ENCODE measurements at places on chromosomes 11 and 22.

DNA sequence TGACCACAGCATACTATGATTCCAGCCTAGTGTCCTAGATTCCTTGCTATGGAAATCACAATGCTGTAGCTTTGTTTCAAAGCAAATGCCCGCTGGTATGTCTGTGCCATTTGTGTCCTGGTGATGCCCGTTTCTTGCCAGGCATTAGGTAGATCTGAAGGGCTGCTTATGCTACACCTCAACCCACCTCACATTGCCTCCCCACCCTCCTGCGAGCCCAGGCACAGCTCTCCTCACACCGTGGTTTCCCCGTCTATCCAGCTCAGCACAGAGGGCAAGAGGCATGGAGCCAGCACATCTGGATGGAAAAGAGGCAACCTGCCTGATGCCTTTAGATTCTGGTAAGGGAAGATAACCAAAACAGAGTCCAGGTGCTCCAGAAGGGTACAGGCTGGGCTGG is 307.4 kb upstream of the B3GAT1 start:
- no peak for DNase-seq

DNA sequence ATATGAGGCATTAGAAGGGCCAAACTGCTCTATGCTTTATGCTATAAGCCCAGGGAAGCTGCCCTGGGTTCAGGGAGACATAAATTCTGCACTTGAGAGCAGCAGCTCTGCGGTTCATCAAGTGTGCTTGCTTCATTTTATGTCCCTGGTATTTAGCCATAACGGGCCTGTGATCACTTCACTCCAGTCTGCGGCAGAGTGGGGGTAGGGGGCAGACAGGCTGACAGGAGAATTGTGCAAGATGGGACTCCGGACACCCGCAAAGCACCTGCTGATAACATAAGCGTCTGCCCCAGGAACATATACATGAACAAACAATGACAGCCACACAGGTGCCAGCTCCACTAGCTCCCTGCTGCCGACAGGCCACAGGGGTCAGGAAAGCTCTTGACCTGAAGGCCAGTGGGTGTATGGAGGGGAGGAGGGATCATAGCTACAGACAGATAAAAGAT is 56.1 kb downstream of the SMCO4 start:
- DNase-seq: no peak

DNA sequence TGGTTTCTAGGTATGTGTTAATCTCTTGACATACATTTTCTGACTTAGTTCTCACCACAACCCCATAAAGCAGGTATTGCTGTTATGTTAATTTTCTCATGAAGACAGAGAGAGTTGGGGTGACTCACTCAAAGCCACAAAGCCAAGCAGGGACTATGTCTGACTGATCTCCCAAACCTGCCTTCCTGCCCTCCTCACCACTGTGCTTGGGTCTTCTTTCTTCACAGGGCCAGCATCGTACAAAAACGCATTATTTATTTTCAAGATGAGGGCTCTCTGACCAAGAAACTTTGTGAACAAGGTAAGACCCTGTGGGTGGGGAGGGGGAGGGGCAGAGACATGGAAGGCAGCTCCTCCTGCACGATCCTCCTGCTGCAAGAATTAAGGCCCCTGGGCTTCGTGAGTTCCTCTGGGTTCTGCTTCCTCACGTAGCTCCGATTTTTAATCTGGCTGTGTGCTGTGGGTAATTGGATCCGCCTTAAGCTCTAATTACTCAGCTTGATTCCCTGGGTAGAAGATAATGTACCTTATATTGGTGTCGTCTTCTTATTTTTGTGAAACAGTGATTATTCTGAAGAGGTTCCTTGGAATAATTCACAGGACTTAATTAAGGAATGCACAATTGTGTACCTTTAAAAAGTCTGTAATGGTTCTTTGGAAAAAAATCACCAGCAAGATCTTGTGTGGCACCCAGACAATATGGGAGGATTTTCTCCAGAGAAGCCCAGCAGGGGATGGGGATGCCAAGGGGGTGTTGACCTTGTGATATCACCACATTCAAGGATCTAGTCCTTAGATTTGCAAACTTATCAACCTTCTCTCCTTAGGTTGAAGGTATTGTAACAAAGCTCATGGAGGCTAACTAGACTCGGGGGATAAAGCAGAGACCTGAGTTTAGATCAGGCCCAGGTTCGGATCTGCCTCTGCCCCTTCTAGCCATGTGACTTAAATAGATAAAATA is 112.9 kb downstream of the SPON1 start:
- DNase-seq: no peak

DNA sequence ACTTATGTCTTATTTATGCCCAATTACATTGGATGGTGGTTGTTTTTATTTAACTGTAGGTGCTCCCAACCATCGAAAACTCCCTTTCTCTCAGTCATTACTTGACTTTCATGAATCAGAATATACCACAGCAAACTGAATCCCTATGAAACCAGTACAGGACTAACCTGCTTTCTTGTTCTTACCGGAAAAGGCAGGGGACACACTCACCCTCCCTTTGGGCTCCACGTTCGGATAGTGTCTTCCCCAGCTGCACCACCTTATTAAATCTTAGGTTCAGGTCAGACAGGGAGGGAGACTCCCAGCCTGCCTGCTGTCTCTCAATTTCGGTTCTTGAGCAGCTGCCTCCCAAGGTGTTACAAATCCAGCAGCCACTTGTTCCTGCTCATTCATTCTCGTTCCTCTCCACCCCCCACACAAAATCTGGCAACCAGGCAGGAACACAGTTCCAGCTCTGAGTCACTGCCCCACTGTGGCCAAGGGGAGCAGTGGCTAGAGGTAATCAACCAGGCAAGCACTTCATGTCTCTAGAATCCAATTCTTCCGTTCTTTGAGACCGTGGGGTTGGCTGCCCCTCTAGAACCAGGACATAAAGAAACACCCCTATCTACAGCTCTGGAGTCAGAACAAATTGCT is 133.0 kb downstream of the PLEKHA7 start:
- DNase-seq: no peak

- DNase-seq: no peak
Measured at GRCh38 chr11:125886997-125887372, 483 bp upstream of the HYLS1 start.

DNA sequence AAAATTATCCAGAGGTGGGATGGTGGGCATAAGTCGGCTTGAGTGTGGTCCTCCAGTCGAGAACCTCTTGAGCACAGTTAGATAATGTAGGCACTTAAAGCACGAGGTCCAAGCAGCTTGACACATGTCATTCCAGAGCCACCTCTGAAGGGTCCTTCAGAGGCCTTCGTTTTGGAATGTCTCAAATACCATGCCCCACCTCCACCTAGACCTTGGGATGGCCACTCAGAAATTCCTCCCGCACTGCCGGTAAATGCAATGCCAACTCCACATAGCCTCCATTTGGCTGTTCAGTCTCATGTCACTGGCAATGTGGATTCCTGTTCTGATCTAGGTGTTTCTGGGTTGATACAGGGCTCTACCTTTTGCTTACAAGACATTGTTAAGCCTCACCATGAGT is 43.9 kb downstream of the BDNF start:
- no peak for DNase-seq

Measured in AG04450 (cell line).